Colonic mucosa (tissue), 4 donors: ENCODE measurements at places on chromosomes 11 and 22. TPM values are rescaled to one million over a fixed set of nuclear protein-coding genes. Genes with fewer than 3 reads are reported as not detected.

- no peak overlapping the region for H3K4me3 ChIP-seq
- no peak for DNase-seq
- H3K27me3 ChIP-seq, result no peaks in the 10 kb centered on the region
These were observed 1419.8 kb upstream of the TENM4 start for GRCh38 chr11:80860632-80861031.

The WNT11 gene
- 3.8 TPM for total RNA-seq

GRCh38 chr11:66277471-66278362, at the start of gene CNIH2:
TSS of gene CNIH2 (plus strand) at chr11:66278175. CDS start at chr11:66278457, 282 bp downstream.
- peaks cover 13% of the 10 kb centered on the region for H3K36me3 ChIP-seq
- peak within 1 kb of the TSS; percentile 24 for H3K4me3 ChIP-seq
- no peaks in the 10 kb centered on the region for H3K27me3 ChIP-seq
- no peak within 1 kb of the TSS for H3K27ac ChIP-seq
- no peak for DNase-seq

GRCh38 chr22:26763633-26764361, 106.4 kb downstream of the MIAT start:
- no peak overlapping the region for H3K27ac ChIP-seq
- H3K4me3 ChIP-seq, result no peak overlapping the region
- no peaks in the 10 kb centered on the region for H3K36me3 ChIP-seq
- H3K27me3 ChIP-seq, result no peaks in the 10 kb centered on the region
- no peaks in the 10 kb centered on the region for H3K4me1 ChIP-seq

DNA sequence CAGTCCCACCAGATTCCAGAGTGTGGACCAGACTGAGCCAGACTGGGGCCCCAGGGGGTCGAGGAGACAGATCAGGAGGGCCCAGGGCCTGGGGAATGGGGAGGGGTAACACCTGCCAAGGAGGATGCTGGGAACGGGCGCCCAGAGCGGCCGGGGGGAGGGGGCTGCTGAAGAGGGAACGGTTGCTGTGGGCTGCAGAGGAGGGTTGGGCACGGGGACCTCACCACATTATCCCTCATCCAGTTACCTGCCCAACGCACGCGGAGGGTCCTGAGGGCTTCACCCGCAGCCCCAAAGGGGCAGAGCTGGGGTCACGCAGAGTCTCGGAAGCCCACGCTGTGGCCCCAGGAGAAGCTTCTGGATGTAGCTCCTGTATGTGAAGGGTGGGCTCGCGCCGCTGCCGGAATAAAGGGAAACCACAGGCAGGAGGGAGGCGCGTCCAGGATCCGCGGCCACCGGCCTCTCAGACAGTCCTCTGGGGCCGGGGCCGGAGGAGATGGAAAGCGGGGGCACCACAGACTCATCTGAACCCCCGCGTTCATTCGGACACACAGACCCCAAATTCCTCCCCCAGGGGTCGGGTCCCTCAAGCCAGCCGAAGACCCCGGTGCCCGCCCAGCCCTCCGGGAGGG, 866 bp upstream of the SELENOO start:
- H3K4me3 ChIP-seq, result peak overlapping the region; percentile 91
- peaks cover 2% of the 10 kb centered on the region for H3K36me3 ChIP-seq
- peaks cover 7% of the 10 kb centered on the region for H3K4me1 ChIP-seq
- H3K27ac ChIP-seq, result peak overlapping the region; percentile 65
- no peaks in the 10 kb centered on the region for H3K27me3 ChIP-seq
- DNase-seq, result no peak

DNA sequence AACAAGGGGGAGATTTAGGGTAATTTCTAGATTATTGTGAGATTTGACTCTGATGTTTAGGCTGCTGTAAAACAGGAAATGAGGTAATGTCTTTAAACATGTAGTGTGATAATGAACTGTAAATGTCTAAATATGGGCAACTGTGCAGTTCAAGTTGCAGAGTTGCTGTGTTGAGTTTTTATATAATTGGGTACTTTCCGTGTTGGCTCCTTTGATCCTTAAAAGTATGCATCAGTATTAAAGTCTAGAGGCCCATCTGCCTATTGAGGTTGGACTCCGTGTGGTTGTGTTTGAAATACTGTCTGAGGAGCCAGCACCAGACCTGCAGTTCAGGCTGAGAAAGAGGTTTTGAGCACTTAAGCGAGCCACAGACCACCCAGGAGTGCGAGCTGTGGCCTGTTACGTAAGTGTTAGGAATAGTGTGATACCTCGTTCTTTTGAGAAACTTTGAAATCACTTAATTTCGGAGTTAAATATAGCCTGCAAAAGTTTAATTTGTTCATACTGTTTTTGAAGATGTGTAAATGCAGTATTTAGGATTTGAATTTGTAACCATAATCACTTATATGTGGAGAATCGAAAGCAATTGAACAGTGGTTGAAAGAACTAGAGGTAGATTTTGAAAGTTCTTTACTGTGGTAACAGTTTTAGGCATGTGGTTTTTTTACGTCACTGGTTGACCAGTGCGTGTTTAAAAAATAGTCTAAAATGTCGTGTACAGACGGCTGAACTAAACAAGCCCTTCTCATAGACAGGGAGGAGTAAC, 9.0 kb downstream of the FAM118A start:
- DNase-seq, result no peak
- H3K36me3 ChIP-seq, result peaks cover under 1% of the 10 kb centered on the region
- peak overlapping the region; percentile 73 for H3K27ac ChIP-seq
- H3K27me3 ChIP-seq, result no peaks in the 10 kb centered on the region

GRCh38 chr11:64754919-64755662, 4.7 kb downstream of the PYGM start:
- H3K27ac ChIP-seq, result no peak overlapping the region
- H3K27me3 ChIP-seq, result no peaks in the 10 kb centered on the region
- H3K36me3 ChIP-seq, result no peaks in the 10 kb centered on the region
- no peak overlapping the region for H3K4me3 ChIP-seq

DNA sequence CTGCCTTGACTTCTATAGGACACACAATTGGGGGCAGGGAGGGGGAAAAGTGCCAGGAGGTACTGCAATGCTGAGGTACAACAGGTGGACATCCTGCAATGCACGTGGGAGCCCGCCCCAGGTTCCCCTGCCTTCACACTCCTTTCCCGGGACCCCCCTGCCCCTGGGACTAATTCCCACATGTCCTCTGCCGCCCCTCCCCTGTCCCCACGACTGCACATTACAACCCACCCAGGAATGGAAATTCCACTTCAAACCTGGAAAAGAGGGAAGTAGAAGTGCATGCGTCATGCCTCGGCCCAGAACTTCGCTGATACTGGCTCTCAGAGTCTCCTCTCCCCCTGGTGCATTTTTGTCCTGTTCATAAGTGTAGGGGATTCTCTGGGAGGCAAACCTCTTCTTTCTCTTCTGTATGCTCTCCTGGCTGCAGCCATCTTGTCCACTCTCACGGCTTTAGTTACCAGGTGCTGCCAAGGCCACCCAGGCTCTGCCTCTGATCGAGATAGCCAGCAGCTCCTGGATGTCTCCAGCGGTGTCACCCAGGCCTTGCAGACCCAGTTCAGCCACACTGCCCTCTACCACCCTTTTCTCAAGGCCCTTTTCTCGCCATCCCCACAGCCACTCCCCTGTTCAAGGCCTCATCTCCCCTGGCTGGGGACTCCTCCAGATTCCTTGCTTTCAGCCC, 43.7 kb downstream of the GDPD5 start:
- DNase-seq, result no peak
- no peaks in the 10 kb centered on the region for H3K36me3 ChIP-seq
- H3K4me3 ChIP-seq, result no peak overlapping the region

The PDE2A gene
- 5.6 TPM for total RNA-seq

DNA sequence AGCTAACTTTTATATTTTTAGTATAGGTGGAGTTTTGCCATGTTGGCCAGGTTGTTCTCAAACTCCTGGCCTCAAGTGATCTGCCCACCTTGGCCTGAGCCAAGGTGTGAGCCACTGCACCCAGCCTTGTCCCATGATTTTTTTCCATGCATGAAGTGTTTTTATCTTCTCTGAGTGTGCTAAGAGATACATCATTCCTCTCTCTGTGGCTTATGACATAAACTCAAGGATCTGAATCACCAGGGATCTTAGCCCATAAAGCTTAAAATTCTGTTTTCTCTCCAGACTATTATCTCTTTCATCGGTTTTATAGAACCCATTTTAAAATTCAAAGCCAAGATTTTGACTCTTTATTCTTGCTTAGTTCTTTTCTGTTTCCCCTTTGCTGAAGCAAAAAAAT, 48.4 kb upstream of the C11orf58 start:
- H3K4me3 ChIP-seq, result no peak overlapping the region
- H3K36me3 ChIP-seq, result no peaks in the 10 kb centered on the region
- no peak for DNase-seq
- no peaks in the 10 kb centered on the region for H3K27me3 ChIP-seq
- no peak overlapping the region for H3K27ac ChIP-seq
- no peaks in the 10 kb centered on the region for H3K4me1 ChIP-seq

DNA sequence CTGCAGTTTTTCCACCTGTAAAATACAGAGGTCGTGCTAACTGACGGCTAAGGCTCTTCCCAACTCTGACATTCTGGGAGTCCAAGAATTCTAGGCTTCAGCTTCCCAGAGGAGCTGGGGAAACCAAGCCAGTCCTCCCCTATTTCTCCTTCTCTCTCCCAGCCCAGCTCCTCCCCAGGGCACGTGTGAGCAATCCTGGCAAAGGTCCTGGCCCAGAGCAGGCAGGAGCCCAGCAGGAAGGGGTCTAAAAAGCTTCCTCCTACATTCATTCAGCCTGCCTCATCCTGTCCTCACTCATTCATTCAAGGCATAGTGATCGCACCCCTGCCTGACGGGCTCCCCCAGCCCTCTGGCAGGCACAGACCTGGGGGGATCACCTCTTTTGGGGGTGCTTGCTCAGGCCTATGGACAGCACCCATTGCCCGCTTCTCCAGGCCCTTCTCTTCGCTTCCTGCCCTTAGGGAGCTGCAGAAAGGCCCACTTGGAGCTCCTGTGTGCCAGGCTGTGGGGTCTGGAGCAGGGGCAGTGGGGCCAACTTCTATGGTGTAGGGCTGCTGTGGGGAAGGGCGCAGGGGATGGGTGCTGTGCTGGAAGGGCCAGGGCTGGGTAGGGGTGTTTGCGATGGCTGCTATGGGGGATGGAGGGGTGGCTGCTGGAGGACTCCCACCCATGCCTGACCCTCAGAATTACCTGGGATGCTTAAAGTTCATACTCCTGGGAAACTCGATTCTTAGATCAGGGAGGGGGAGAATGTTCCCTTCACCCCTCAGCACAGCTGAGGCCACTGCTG, 9.8 kb downstream of the KCNC1 start:
- no peaks in the 10 kb centered on the region for H3K27me3 ChIP-seq
- H3K36me3 ChIP-seq, result no peaks in the 10 kb centered on the region
- H3K4me1 ChIP-seq, result no peaks in the 10 kb centered on the region
- no peak overlapping the region for H3K4me3 ChIP-seq
- no peak overlapping the region for H3K27ac ChIP-seq

DNA sequence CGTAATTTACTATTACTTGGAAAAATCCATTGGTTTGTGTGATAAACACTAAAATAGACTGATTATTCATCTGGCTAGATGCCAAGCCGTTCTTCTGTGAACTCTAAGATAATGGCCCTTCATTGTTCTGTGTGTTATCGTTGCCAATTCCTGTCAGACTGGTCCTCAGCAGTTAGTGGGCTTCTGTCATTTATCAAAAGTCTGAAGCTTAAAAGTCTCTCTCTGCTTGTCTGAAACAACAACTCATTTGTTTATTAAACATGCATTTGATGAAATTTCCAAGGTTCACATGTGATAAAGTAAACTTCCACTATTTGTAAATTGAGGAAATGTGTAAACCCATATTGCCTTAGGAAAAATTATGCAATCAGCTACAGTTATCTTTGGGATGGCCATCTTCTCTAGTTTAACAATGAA, 21.1 kb upstream of the RDX start:
- no peaks in the 10 kb centered on the region for H3K4me1 ChIP-seq
- no peak for DNase-seq
- H3K27me3 ChIP-seq, result no peaks in the 10 kb centered on the region
- H3K36me3 ChIP-seq, result no peaks in the 10 kb centered on the region

DNA sequence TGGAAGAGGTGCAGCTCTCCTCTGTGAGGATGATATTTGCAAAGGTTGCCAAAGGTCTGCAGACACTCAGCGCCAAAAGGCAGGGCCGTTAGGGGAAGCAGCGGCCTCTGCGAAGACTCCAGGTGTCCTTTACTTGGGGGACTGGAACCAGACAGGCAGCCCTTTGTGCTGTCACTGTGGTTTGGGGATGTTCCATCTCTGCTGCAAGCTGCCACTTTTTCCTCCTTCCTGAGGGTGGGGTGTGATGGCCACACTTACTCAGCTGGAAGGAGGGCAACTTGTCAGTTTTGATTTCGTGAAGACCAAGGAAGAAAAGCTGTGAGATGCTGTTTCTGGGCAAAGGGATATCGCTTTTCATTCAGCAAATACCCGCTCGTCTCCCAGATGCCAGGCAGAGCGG, 96.5 kb upstream of the PRR5 start:
- no peak overlapping the region for H3K27ac ChIP-seq
- H3K4me1 ChIP-seq, result no peaks in the 10 kb centered on the region
- no peaks in the 10 kb centered on the region for H3K36me3 ChIP-seq

The OR52D1 gene
- not detected for total RNA-seq

The LSP1 gene
- 18.9 TPM for total RNA-seq

- no peak overlapping the region for H3K4me3 ChIP-seq
- no peak overlapping the region for H3K27ac ChIP-seq
- no peak for DNase-seq
- H3K27me3 ChIP-seq, result no peaks in the 10 kb centered on the region
- H3K4me1 ChIP-seq, result no peaks in the 10 kb centered on the region
These were observed 4.3 kb upstream of the CRTAM start for GRCh38 chr11:122833846-122834464.

The ACTN3 gene
- total RNA-seq, result not detected

- no peaks in the 10 kb centered on the region for H3K4me1 ChIP-seq
- H3K27ac ChIP-seq, result no peak overlapping the region
- no peaks in the 10 kb centered on the region for H3K27me3 ChIP-seq
- no peak overlapping the region for H3K4me3 ChIP-seq
- DNase-seq, result no peak
These were observed 177.3 kb downstream of the GUCY1A2 start for GRCh38 chr11:106840947-106841346.

DNA sequence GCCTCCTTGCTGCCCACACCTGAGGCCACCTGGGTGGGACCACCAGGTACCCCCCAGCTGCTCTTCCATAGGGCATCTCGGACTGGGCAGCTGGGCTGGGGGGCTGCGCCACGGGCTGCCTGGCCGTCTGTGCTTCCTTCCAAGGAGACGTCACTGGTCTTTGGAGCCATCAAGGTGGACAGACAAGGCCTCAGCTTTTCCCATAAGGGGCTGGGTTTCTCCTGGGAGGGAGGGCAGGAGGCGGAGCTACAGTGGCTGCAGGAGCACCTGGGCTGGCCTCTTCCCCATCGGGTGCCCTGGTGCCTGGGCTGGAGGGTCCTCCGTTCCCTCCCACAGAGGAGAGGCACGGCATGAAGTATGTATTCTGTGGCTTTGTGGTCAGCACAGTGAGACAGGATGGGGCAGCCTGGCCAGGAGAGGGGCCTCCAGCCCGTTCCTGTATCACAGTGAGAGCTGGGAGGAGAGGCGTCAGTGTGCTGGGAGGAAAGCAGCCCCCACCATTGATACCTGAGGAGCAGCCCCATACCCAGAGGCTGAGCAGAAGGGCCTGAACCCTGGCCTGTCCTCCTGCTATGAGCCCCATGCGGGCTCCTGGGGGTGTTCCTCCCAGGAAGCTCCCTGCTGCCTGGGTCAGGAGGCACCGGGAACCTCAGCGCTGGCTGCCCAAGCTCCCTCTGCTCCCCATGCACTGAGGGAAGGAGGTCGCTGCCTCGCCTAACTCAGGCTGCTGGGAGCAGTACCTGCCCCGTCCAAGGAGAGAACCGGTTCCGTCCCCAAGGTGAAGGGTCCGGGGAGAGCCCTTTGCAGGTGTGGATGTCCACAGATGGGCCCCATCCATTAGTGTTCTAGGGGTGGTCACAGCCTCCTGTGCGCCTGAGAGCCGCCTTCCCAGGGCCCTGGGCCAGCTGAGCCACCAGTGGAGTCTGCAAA, 1075.0 kb downstream of the BRD1 start:
- no peak for DNase-seq
- H3K4me3 ChIP-seq, result no peak overlapping the region
- no peaks in the 10 kb centered on the region for H3K27me3 ChIP-seq
- H3K4me1 ChIP-seq, result no peaks in the 10 kb centered on the region
- H3K27ac ChIP-seq, result no peak overlapping the region
- H3K36me3 ChIP-seq, result no peaks in the 10 kb centered on the region
